ENCODE measurements at places on chromosomes 3 and 15.
A peak's percentile ranks its signal among the peaks of the same experiment; 100 is the strongest.

DNA sequence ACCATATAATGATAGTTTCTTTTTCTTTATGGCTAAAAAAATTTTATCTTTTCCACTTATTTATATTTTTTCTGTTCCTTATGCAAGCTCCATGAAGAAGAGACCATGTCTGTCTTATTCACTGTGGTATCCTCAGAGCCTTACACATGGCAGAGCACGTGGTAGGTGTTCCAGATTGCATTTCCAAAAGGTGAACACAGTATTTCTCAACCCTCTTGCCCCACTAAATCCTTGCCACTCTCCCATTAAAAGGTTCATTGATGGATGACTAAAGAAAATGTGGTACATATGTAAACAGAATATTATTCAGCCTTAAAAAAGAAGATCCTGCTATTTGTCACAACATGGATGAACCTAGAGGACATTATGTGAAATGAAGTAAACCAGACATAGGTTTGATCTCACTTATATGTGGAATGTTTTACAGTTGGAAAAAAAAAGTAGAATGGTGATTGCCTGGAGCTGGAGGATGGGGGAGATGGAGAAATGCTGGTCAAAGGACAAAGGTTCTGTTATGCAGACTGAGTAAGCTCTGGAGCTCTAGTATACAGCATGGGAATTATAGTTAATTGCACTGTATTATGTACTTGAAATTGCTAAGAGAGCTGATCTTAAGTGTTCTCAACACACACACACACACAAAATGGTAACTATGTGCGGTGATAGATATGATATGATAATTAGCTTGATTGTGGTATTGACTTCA is 266.7 kb downstream of the CNTN3 start:
- no peak for DNase-seq

GRCh38 chr15:38307861-38308641 is 55.4 kb downstream of the SPRED1 start:
- DNase-seq, result no peak

- no peak for DNase-seq
Measured at GRCh38 chr15:35061825-35062737, 23.0 kb downstream of the NANOGP8 start.

GRCh38 chr3:127157171-127157828 is 35.6 kb upstream of the PRR23E start:
- no peak for DNase-seq

GRCh38 chr15:29139540-29140459 is 129.8 kb downstream of the NSMCE3 start:
- peak; percentile 50 for DNase-seq

GRCh38 chr15:93360318-93360717 is 271.3 kb upstream of the RGMA start:
- DNase-seq, result peak; percentile 17

GRCh38 chr3:161066930-161067329 is 38.2 kb downstream of the B3GALNT1 start:
- no peak for DNase-seq

GRCh38 chr3:14725564-14726440 is 50.9 kb downstream of the C3orf20 start:
- peak; percentile 27 for DNase-seq

All from fibroblast of skin of scalp (primary cell).